GM03348 (cell line): ENCODE measurements at places on chromosomes 7 and 10.

- no peak for DNase-seq
Measured at GRCh38 chr7:100093498-100093897, 4.7 kb downstream of the COPS6 start.

DNA sequence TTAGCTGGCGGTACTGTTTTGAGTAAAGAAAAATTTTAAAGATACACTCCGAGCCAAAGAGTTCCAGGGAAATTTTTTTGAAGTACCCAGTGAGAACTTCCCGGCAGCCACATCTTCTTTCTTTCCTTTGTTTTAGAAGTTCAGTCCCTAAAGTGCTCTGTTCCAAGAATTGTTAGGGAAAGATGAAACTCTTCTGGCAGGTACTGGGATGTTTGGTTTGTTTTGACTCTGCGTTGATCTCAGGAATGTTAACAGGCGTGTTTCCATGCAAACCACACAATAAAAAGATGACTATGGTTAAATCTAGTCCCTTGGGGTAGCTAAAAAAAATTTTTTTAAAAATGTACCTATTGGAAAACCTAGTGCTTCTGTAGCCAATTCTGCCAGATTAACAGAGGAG is 224.7 kb upstream of the PHYHIPL start:
- peak; percentile 68 for DNase-seq

- DNase-seq, result no peak
Measured at GRCh38 chr7:71705901-71706596, 574.1 kb downstream of the GALNT17 start.

DNA sequence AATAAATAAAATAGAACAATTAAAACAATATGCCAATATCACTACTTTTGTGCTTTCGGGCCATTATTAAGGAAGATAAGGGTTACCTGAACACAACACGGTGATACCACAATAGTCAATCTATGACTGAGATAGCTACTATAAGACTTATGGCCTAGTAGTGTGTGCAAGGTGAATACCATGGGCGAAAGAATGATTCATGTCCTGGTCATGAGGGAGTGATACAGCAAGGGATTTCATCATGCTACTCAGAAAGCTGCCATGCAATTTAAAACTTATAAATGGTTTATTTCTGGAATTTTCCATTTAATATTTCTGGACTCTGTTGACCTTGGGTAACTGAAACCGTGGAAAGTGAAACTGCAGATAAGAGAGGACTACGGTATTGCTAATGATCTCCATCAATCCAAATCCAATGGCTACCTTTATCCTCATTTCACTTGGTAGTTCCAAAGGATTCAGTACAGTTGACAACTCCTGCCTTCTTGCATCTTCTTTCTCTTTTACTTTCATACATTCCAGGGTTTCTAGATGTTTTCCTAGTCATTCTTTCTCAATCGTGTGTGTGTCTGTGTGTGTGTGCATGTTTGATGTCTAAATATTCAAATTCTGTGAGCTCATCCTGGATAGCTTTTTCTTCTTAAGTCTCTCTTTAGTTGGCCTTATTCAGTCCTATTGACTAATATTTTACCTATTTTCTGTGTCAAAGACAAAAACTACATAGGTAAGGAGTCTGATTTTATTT is 100.5 kb upstream of the MAGI2 start:
- DNase-seq, result peak; percentile 20

GRCh38 chr10:86035791-86036543 is 330.6 kb downstream of the GRID1 start:
- no peak for DNase-seq

DNA sequence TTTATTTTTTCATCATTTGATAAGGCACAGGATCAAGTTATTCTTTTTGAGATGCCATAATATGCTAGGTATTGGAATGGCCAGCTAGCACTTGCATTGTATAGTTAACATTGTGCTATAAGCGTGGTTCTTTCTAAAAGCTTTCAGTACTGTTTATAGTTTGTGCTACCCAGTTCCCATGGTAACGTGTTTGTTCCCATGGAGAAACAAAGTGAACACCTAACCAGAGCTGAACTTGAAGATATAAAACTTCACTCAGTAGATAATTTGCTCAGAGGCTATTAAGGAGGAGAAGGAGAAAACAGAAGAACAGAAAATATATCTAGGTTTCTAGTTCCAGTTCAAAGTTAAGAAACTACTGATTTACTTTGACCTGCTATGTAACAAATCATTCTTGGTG is 23.6 kb upstream of the ITGB8 start:
- no peak for DNase-seq

GRCh38 chr10:55966101-55966500 is 395.0 kb downstream of the ZWINT start:
- DNase-seq, result no peak

DNA sequence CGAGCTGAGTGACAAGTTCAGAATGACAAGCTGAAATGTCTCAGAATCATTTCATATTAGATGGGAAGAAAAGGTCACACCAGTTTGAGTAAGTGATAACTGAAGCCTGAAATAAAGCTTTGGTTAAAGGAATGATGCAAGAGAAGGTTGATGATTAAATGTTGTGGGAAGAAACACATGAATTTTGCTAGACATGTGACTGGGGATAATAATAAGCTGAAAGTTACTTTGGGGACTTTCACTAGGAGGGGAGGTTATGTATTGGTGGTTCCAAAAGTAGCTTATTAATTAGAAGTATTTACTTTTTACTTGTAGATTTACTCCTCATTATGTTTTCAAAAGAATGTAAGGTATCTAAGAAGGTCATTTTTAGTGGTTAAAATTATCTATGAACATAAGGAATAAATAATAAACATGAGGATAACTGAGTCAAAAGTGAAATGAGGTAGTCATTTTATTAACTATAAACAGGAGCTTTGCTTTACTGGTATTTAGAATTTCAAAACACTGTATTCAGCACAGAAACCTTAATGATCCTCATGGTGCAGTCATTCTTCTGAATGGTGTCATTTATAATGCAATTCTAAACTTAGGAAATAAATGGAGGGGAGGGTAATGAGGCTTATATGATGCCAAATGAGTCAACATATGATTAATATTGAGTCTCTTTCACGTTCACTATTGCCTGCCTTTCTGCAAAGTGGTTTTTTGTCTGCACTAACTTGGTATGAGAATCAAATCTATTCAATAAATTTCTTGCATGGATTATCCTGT is 63.7 kb downstream of the PRKG1 start:
- DNase-seq, result peak; percentile 49

DNA sequence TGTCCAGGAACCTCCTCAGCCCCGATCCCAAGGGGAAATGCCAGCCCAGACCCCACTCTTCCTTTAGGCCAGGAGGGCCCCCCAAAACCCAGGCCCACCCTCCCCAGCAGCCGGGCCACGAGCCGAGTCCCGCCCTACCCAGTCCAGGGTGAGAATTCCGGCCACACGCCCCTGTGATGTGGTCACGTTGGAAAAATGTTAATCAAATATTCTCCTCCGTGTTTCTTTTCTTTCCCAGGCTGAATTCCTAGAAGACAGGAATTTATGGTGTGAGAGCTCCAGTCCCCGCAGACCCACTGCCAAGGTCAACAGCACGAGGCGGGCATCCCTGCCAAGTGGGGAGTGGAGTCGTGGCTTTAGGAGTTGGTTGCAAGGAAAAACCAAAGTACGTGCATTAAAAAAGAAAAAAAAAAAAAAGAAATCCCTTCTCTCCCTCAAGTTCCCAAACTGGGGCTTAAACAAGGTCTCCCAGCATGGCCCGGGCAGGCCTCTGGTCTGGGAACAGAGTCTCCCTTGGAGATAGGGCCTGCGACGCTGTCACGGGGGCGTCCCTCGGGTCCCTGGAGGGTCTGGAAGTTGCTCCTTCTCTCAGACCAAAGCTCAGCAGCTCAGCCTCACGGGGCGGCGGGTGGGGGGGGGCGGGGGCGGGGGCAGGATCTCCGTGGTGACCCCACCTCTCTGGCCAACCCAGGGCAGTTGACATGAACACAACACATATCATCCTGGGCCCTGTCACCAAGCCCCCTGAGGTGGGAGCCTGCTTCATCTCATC is 28.1 kb upstream of the ELN start:
- DNase-seq, result peak; percentile 93

DNA sequence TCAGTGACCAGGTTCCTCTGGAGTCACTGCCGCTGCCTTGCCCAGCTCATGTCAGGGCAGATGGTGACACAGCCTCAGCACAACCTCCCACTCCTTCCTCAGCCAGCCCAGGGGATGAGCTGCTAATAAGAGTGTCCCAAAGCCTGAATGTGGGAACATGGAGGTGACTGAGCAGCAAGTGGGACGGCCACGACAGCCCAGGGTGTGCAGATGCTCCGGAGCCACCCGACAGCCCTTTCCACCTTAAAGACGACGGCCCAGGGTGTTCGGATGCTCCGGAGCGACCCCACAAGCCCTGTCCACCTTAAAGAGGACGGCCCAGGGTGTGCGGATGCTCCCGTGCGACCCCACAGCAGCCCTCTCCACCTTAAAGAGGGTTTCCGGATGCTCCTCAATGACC is 89.2 kb downstream of the DIP2C start:
- DNase-seq, result no peak

DNA sequence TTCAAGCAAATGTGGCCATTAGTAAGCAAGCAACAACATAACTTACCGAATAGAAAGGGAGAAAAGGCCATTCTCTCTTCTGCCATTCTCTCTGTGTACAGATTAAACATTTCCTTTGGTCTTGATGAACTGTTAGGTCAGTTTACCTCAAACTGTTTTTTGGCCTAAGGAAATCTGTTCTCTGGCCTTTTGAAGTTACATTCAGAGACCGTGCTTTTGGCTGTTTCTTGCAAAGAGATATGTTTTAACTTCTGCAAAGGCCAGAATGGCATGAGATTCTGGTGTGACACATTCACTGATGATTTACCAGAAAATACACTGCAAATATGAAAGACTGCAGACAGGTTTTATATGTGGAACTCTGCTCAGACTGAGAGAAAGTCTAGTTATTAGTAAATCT is 22.2 kb downstream of the AHR start:
- DNase-seq, result no peak
